Activated naive CD4-positive, alpha-beta T cell (primary cell): ENCODE measurements at places on chromosomes 6 and 20.

DNA sequence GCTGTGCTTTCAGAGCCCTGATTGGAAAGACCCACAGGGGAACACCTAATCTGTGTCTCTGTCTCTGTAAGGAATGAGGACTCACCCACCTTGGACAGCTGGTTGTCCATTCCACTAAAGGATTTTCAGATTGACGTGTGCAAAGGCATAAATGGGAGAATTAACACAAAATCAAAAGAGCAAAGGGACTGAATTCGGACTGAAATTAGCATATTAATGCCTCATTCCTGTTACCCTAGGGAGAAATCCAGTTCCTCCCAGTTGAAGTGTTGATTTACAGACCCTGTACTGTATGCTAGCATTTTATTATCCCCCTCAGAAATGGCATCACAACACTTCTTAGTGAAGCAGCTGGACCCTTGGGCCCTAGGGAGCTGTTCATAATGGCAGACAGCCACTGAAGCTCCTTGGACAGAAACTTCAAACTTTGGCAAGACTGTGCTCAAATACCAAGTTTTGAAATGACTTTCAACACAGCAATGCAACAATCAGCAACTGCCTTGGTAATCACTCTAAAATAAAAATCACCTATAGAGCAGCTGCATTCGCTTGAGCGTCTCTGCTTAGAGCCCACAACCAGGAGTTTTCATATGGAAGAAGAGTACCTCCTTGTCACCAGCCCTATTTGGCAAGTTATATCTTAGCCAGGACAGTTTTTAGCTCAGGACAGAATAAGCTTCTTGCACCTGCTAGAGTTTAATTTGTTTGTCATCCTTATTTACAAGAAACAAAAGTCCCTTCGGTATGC, 118.1 kb downstream of the TRDN start:
- no peak for DNase-seq

DNA sequence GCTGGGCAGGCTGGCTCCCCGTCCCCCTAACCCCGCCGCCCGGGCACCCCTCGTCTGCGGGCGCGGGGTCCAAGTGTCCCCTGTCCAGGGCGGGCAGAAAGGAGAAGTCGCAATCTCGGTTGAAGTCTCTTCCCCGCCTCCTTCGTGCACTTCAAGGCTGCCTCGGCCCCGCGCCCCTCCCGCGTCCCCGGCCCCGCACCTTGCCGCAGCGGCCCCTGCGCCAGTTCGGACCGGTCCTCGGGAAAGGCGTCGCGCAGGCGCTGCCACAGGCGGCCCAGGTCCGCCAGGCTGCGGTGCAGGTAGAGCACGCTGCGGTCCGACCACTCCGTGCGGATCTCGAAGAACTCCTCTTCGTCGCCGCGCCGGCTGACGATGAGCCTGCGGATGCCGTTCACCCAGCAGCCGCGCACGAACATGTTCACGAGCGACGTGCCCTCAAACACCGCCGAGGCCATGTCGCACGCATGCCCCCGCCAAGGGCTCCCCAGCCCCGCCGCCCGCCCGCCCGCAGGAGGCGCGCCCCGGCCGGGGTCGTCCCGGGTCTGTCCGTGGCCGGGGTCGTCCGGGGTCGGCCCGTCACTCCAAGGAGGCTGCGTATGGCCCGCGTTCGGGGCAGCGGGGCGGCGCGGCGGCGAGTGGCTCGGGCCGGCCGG, at the start of gene PXDC1:
TSS of gene PXDC1 (minus strand) at position 637 of the 653 bp plus-strand sequence. CDS start at position 455, 182 bp downstream.
- DNase-seq, result no peak

DNA sequence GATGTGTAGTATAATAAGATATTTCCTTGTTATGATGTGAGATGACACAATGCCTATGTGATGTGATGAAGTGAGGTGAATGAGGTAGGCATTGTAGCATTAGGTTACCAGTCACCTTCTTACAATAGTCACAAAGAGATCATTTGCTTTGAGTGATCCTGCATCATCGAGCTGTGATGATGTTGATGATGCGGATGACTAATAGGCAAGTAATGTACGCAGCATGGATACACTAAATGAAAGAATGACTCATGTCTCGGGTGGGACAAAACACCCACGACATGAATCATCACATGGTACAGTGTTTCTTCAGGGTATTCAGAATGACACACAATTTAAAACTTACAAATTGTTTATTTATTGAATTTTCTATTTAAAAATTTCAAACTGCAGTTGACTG, 806.3 kb upstream of the GJE1 start:
- no peak for DNase-seq

DNA sequence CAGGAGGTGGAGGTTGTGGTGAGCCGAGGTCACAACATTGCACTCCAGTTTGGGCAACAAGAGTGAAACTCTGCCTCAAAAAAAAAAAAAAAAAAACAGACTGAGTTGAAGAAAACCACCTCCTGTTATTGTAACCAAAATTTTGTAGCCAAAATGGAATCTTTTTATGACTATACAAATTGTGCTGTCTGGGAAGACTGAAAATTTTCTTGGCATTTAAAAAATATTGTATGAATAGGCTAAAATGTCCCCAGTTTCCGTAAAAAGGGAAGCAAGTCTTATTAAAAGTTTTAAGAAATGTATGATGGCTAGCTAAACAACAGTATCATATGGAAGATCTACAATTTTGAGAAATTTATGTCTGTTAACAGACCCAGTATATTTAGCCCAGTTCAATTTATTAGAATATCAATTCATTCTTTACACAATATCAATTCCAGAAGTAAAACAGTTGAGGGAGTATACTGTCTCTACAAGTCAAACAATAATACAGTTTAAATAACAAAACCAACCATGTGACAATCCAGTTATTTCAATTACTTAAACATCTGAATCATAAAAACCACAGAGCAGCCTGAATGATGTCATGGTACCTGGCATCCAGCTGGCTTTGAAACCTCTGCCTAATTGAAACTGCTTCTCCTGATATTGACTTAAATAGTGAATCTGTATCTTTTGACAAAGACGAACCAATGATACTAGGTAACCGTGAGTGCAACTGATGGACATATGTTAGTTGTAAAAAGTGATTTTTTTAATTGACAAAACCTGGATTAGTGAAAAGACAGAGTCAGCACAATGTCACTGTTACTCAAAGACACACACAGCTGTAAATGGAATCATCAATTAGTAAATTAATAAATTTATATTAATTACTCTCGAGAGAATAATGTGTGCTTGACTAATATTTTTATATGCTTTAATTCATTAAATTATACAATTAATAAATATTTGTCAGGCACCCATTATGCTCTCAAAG, 166.6 kb upstream of the MARCKS start:
- no peak for DNase-seq

DNA sequence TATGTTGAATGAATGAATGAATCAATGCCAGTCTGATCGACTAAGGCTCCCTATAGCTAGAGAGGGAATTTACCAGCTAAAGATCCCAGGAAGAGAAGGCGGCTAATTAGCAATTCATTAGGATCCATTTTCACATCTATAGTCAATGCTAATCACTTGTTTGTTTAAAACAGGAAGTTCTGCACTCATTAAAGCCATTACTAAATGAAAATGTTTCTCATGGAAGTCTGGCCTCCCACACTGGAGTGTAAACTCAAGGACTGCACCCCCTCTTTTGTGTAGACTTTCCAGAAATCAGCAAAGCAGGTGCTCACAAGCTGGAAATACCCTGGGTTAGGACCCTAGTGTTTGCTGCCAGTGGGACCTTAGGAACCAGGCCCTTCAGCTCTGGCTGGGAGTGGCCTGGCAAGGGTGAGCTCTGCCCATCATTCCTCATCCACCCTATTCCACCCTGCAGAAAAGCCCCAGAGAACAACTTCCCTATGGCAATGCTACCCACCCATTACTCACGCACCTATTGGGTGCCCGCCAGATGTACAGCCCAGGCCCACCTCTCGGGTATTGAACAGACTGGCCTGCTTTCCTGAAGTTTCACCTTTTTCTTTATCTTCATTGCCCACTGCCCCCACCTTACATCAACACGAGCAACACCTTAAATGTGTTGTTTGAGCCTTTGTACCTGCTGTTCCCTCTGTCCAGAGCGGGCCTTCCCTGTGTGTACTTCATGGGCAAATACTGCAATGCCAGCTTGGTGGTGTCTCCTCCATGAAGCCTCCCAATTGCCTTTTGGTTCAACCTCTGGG, 60.8 kb downstream of the TTI1 start:
- DNase-seq, result no peak

DNA sequence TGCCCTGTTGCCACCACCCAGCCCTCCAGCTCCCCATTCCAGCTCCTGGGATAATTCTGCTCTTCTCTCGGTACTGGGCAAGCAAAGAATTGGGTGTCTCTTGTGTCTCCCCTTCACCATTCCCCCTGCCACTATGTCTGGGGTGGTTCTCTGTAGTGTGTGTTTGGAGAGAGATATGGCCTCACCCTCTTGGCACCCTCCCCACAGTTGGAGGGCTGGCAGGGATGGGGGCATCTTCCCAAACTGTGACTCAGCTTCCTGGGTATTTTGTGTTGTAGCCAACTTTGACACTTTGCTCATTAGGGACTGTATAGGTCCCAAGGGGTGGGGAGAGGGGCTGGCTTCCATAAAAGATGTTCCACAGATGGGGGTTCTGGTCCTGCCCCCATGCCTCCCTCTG, 1.7 kb downstream of the TNXB start:
- no peak for DNase-seq

DNA sequence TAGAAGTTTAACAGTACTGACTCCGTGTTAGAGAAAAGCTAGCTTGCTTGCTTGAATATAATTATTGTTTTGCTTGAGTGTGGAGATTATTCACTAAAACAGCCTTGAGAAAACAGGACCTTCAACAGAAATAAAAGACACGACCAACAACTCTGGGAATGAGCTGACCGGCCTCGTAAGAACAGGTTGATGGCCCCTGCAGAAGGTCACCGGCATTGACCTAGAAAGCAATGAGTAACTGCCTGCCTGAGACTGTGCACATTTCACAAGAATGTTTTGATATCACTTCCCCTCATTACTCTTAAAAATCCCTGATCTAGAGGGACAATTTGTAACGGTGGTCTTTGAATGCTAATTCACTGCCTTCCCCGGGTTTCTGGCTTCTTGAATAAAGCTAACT, 49.4 kb downstream of the SEL1L2 start:
- no peak for DNase-seq

- DNase-seq, result no peak
Observed at GRCh38 chr6:130583268-130583667, 217.5 kb downstream of the TMEM200A start.

GRCh38 chr20:23363257-23363649, 1.3 kb downstream of the GZF1 start:
- no peak for DNase-seq

DNA sequence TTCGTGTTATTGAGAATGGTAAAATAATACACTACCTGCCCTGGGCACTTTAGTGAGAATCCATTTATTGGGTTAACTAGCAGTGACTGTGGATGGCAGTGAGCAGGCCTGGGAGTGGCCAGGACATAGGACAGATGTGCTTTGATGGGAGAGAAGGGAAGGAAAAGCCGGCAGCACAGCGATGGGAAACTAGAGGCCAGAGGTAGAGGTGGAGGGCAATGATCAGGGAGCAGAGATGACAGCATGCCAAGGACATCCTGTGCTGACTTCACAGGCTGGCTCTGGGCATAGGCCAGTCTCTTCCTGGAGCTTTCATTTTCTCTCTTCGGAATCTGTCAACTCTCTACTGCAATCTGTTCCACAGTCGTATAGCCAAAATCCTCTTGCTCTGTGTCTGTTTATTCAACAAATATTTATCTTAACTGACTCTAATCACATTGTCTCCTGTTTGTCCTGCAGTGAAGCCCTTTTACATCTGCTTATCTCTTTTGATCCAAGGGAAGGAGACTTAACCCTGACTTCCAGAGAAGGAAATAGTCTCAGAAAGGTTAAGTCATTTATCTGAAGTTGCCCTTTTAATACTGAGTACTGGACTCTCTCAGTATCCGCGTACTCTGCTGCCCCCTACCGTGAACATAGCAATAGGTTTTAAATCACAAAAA, 18.4 kb upstream of the MMP24 start:
- DNase-seq, result peak; percentile 47

- no peak for DNase-seq
Observed at GRCh38 chr6:107740496-107741190, 83.5 kb downstream of the SCML4 start.

GRCh38 chr6:104312851-104313250, 546.9 kb downstream of the HACE1 start:
- no peak for DNase-seq

GRCh38 chr6:10402648-10403311, 12.1 kb downstream of the TFAP2A start:
- no peak for DNase-seq

GRCh38 chr20:13995086-13995665, at the start of gene MACROD2:
Gene MACROD2, plus strand, starts transcription at chr20:13995516.
- DNase-seq, result no peak

DNA sequence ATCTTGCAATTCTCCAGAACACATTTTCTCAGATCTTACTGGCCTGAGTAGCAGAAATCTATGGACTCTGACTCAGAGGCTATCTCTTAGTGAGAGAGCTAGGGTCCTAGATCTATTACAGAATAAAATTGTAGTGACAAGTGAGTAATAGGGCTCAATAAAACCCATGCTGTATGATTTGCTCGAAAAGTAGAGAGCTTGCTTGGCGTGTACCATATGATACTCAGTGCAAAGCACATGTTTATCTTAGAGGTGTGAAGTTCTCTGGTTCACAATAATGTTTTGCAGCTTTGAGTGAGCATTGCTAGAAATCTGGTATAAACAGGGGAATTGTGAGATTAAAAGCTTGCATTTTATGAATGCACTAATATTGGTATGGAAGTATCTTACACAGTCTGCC, 87.8 kb upstream of the PRSS16 start:
- DNase-seq, result no peak

DNA sequence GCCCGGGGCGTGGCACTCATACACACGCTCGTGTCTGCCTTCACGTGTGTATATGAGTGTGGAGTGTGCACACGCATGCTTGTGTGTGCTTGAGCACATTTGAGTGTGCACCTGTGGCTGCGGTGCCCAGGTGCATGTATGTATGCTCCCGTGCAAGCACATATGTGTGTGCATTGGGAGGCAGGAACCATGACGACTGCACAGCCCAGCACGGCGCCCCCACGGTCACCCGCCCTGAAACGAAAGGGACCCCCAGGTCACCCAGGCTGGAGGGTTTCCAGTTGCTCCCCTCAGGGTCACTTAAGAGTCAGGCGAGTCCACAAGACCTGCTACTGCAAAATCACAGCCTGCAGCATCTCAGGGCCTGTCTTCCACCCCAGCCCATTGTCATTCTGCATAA, 94.7 kb downstream of the YTHDF1 start:
- DNase-seq, result no peak

GRCh38 chr20:64099086-64099786, 8.1 kb downstream of the NPBWR2 start:
- no peak for DNase-seq

DNA sequence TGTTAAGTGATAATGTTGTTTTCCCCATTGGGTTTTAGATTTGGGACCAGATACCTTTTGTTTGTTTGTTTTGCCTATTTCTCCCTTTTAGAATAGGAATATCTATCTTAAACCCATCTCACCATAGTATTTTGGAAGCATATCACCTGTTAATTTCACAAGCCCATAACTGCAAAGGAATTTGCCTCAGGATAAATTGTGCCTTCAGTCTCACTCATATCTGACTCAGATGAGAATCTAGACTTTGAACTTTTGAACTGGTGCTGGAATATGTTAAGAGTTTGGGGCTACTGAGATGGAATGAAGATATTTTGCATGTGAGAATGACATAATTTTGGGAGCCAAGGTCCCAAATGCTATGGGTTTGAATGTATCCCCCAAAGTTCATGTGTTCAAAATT, 607.4 kb downstream of the HACE1 start:
- DNase-seq, result no peak
